ENCODE measurements at places on chromosomes 16 and 17.
A peak's percentile ranks its signal among the peaks of the same experiment; 100 is the strongest.

- DNase-seq = peak; percentile 91
Observed at GRCh38 chr17:78383725-78384471, 5.4 kb downstream of the PGS1 start.

DNA sequence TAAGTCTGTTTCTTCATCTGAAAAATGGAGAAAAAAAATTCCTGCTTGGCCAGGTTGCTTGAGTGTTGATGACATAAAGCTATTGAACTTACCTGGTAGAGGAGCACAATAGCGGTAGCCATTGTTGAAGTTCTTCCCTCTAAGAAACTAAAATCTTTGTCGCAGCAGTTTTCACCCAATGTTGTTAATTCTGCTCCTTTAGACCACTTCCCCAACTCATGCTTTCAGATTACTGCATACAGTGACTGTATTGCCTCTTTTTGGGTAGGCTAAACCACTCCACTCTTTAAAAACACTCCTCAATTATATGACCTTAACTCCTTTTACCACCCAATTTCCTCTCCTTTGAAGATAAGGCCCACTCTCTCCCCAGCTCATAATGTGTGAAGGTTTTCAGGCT lies 35.7 kb upstream of the CCL2 start:
- DNase-seq = no peak

GRCh38 chr16:74500907-74501306 lies 79.6 kb upstream of the CLEC18B start:
- no peak for DNase-seq

DNA sequence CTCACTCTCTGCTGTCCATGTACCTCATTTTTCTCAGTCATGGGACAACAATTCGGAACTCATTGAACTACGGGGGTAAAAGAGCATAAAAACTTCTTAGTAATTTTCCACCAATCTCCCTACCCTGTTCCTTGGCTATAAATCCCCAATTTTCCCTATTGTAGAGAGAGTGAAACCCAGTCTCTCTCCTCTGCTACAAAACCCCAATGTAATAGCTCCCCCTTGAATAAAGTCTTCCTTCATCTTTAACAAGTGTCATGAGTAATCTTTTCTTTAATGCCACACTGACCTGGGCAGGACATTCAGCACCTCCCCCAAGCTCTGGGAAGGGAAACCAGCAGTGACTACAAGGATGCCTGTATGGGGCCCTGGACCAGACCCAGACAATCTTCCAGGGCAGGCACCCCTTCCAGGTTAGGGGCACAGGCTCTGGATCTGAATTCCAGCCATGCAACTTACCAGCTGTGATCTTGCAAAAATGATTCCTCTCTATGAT lies 10.2 kb upstream of the EIF1 start:
- DNase-seq = no peak

DNA sequence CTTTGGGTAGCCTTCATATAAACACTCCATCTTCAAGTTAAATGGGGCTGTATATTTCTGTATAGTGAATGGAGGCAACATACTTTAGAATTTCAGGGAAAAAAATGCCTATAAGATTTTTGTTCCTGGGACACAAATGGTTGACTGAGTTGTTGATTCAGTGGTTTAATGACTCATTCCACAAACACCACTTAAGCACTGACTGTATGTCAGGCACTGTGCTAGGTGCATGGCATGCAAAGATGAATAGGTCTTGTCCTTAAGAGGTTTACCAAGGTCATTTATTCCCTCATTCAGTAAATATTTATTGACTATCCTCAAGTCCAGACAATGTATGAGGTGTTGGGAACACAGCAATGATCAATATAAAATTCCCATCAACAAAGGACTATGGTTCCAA lies 417.1 kb downstream of the CA10 start:
- DNase-seq = no peak

DNA sequence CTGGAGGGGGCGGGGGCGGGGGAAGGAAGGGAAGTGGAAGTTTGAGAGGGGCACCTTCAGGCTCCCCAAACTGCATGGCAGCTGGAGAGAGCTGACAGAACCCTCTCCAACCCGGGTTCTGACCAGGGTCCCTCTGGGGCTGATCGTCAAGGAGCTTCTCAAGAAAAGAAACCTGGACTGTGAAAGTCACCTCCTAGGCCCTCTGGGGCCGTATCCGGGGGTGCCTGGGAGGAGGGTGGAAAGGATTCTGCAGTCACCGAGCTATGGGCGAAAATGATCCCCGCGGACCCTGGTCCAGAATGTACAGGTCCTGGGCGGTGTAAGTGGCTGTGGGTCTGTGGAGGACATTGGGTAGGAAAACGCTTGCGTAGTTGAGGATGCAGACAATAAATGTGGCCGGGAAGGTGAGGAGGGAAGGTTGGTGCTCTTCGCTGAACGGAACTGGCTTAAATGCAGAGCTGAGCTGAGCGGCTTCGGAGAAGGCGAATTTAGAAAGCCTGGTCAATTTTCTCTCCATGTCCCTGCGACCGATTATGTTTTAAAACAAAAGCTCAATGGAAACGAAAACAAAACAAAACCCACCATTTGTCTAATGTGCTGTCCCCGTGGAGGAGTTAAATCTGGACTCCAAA lies 3.6 kb upstream of the LHX1 start:
- DNase-seq = no peak

DNA sequence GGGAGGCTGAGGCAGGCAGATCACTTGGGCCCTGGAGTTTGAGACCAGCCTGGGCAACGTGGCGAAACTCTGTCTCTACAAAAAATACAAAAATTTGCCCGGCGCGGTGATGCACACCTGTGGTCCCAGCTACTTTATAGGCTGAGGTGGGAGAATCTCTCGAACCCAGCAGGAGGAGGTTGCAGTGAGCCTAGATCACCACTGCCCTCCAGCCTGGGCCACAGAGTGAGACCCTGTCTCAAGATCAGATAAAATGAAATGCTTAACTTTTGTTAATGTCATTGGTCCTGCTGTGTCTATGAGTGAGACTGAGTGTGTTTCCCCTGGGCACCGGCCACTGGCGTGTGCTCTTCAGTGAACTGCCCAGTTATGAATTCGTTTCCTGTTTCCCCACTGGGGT lies 10.5 kb downstream of the FAM234A start:
- no peak for DNase-seq

DNA sequence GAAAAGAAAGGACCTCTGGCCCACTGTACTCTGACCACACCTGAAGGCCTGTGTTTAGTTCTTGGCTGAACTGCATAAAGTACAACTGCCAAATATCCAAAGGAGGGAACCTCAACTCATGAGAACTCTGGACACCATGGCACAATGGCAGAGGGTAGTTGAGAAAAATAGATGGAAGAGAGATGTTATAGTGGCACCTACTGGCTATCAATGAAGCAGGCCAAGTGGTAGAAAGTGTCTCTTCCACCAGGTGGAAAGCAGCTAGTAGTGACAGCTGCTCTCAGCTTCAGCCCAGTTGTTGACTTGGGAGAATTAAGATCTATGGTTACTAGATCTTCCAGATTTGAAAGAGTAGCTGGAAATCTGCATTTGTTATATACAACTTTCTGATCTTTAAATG lies 3.2 kb downstream of the MED31 start:
- DNase-seq = peak; percentile 32

GRCh38 chr16:81283044-81283443 lies 31.7 kb upstream of the GAN start:
- DNase-seq = no peak
